ENCODE measurements at places on chromosomes 16 and 17. TPM values are rescaled to one million over a fixed set of nuclear protein-coding genes. Genes with fewer than 3 reads are reported as not detected.

- no peak for DNase-seq
These were observed 30.6 kb downstream of the MYO18A start for GRCh38 chr17:29149431-29150064.

- peak; percentile 61 for DNase-seq
These were observed 8.0 kb downstream of the FLYWCH1 start for GRCh38 chr16:2919511-2920255.

DNA sequence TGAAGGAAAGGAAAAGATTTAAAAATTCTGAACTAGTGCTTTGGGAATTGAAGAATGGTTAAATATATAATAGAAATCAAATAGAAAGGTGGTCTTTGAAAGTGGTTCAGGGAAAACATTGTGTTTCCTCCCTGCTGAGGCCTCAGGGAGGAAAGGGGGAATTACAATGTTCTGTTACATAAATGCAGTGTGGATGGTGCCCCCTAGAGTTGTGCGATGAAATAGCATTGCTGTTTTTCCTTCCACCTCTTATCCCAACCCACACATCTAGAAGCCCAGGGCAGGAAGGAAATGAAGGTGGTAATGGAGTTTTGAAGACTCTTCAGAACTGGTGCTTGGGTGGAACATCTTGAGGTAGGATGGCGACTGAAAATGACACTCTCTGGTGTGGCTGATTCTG is 6.4 kb upstream of the TOX3 start:
- no peak for DNase-seq

CTF1 gene
- polyA plus RNA-seq, result 0.16 TPM

- DNase-seq, result no peak
These were observed 9.2 kb downstream of the DYNC1LI2 start for GRCh38 chr16:66741950-66742808.

ZNF423 gene
- 0.04 TPM for polyA plus RNA-seq
